Activated CD4-positive, CD25-positive, alpha-beta regulatory T cell (primary cell): ENCODE measurements at places on chromosomes 6 and 20.

GRCh38 chr6:14542670-14543366, 425.2 kb downstream of the CD83 start:
- DNase-seq, result peak; percentile 2

- no peak for DNase-seq
Measured at GRCh38 chr6:106275692-106276091, 49.9 kb downstream of the ATG5 start.

GRCh38 chr20:50022676-50023075, 39.9 kb downstream of the SNAI1 start:
- no peak for DNase-seq

DNA sequence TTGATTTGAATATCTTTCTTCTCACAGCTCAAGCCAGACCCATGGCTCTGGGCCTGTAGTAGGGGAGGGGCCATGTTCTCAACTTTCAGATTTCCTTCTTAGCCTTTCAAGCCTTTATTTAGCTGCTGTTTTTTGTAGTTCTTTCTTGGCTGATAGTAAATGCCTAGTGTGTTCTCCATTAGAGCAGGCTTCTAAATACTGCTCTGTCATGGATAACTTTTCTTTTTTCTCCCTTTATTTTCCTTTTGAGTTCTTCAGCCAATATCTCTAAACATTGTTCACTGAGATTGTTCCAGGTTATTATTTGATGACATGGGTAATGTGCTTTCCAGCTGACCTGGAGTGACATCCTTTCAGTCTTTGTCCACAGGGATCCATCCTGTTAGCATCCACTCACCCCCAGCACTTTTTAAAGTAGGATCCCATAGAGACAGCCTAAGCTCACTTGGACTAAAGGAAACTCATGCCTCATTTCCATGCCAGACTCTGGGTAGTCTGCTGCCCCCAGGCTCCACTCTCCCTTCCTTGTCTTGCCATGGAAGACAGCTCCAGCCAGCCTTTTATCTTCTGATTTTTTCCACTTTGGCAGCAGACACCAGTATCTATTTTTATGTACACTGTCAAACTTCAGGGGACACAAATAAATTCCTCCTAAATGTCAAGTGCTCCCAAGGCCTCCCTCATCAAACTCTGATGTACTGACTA, 645.6 kb downstream of the RNF144B start:
- no peak for DNase-seq

DNA sequence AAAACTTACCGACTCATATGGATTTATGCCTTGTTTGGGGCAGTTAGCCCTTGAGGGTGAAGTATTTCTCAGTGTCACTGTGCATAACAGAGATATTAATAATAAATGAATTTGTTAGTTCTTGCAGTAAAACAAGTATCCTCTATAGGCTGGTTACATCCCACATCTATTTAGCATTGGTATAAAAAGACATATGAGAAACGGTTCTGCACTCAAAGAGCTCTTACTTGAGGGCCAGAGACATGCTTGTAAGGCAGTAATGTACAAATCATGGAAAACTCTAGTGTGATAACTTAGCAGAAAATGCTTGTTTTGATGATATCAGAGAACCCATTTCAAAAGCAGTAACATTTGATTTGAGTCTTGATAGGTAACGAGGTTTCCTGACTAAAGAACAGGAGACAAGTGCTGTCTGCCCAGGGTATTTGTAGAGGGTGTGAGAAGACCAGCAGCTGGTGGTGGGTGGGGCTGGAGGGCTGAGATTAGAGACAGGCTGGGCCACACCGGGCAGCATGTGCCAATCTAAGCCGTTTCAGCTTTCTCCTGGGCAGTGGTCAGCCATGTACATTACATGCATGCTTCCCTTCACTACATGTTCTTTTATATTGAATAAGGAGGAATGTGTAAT, 46.3 kb downstream of the TULP4 start:
- no peak for DNase-seq

DNA sequence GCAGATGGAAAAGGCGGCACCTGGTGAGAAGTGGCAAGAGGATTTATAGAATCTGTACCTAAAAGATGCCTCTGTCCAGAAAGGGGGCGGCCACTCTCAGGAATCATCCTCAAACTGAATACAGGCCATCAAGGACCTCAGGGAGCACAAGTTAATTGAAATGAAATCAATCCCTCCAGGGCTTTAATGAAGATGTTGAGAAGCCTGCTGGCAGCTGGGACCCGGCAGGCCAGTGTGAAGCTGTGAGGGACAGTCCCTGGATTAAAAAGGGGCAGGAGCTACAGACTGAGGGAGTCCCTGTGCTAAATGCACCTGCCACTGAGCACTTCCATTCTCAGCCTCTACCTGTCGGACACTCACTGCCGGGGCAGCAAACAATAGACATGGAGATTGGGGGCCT, 107.7 kb upstream of the GGTLC1 start:
- no peak for DNase-seq

GRCh38 chr20:14525426-14525825, 188.0 kb upstream of the FLRT3 start:
- DNase-seq, result no peak

GRCh38 chr6:78867370-78868040, at the start of gene IRAK1BP1:
IRAK1BP1 (plus strand) TSS chr6:78867551; CDS start chr6:78867577, 26 bp downstream.
- peak; percentile 56 for DNase-seq

DNA sequence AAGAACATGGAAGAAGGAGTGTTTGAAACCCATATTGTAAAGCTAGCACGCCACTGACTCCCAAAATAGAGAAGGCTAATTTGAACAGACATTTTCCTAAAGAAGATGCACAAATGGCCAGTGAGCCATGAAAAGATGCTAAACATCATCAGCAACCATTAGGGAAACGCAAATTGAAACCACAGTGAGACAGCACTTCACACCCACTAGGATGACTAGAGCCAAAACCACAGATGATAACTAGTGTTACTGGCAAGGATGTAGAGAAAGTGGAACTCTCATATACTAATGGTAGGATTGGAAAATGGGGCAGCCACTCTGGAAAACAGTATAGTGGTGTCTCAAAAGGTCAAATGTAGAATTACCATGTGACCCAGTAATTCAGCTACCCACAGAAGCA, 58.2 kb downstream of the BMP7 start:
- no peak for DNase-seq

GRCh38 chr6:87698547-87699006, 3.5 kb downstream of the AKIRIN2 start:
- no peak for DNase-seq

GRCh38 chr6:156175971-156176421, 601.2 kb upstream of the ARID1B start:
- no peak for DNase-seq

DNA sequence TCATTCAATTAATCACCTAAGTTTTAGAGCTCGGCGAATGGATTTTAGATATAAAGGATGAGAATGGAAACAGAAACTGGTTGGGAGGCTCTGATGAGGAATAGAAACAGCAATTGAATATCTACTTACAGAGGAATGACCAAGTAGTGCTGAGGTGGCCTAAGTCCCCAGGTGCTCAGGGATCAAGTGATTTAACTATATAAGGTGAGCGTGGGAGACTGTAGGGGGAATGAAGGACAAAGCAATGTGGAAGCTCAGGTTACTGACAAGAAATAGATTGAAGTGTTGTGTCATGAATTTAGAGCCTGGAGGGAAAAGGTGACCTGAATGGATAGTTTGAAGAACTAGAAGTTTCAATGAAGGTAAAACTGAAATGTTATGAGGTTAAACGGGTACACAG, 495.4 kb upstream of the SOX4 start:
- no peak for DNase-seq

- no peak for DNase-seq
Measured at GRCh38 chr6:63572747-63573075, 431 bp downstream of the LOC128125822 start.

DNA sequence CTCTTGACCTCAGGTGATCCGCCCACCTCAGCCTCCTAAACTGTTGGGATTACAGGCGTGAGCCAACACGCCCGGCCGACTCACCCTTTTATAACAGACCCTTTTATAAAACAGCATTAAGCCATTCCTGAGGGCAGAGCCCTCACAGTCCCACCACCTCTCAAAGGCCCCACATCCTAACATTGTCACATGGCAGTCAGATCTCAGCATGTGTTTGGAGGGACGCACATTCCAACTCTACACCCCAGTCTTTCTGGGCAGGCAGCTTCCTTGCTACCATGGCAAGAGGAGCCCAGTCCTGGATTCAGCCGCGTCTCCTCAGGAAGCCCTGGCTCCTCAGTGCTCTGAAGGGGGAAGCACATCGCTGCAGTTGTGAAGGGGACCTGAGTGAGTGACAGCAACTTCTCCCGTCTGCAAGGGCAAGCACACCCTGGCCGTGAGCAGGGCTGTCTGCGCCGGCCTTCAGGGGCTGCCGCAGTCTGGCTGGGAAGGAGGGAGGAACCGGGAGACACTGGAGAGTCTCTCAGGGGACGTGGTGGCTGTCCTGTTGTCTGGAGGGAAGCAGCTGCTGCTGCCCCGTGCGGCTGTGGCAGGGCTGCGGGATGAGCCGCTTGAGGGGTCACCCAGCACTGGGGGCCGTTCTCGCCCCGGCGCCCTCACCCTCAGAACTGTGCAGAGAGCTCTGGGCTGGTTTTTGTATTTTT, 15.9 kb downstream of the OSBPL2 start:
- no peak for DNase-seq

GRCh38 chr20:44115762-44116644, 71.0 kb downstream of the JPH2 start:
- DNase-seq, result no peak

GRCh38 chr20:32804817-32805216, 14.9 kb upstream of the MAPRE1 start:
- DNase-seq, result no peak

DNA sequence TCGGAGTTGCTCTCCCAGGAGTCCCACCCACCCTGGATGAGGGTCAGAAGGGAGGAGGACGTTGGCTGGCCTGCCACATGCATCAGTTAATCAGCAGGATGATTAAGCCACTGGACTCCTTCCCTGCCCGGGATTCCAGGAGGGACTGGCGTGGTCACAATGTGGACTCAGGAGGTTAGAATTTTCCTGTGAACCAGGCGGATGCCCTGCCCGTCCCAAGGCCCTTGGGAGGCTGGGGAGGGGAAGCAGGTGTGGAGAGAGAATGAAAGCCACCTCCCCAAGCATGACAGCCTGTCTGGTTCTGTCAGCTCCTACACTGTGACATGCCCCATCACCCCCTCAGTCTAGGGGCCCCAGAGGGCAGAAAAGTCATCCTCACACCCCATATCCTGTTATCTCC, 11.6 kb upstream of the ITPR3 start:
- no peak for DNase-seq

DNA sequence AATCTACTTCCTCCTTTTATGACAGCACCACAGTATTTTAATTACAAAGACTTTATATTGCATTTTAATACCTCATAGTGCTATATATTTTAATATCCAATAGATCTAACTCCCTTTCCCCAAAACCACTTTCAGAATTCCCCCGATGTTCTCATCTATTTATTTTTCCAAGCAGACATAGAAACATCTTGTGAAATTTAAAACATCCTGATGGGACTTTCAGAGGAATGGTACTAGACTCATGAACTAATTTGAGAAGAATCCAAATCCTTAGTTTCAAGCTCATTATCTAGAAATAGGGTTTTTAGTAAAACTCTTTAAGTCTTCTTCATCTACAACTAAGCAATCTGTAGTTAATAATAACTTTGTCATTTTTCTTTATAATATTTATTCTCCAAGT, 97.0 kb downstream of the TRERF1 start:
- DNase-seq, result no peak

- DNase-seq, result no peak
Measured at GRCh38 chr6:153001767-153002612, 519 bp downstream of the MTRF1L start.

DNA sequence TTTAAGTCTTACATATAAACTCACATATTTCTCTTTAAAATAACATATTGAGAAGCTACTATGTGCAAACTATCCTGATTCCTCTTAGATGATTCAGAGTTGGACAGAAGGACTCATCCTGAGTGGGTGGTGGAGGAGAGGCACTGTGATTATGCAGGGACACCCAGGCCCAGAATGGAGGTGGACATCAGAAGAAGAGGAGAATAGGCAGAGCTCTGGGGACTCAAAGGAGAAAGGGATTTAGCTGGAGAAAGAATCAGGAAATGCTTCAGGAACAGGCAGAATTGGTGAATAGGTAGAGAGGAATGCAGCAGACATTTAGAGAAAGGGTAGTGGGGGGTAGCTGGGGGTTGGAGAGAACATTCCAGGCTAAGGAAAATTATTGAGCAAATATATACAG, 17.4 kb downstream of the RCAN2 start:
- no peak for DNase-seq

- no peak for DNase-seq
Measured at GRCh38 chr20:49657118-49657901, 56.4 kb downstream of the B4GALT5 start.

- DNase-seq, result no peak
Measured at GRCh38 chr20:47780720-47781389, 4.4 kb downstream of the SULF2 start.

DNA sequence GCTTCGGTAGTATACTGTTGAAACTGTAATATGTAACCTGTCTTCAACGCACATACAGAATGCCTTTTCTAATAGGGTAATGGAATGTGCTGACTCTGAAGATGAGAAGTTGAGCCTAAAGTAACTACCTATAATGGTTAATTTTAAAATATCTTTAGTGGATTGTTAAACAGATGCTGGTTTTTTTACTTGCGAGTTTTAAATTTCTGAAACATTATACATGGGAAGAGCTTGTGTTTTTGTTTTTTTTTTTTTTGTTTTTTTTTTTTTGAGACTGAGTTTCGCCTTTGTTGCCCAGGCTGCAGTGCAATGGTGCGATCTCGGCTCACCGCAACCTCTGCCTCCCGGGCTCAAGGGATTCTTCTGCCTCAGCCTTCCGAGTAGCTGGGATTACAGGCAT, 166.9 kb downstream of the JARID2 start:
- no peak for DNase-seq

DNA sequence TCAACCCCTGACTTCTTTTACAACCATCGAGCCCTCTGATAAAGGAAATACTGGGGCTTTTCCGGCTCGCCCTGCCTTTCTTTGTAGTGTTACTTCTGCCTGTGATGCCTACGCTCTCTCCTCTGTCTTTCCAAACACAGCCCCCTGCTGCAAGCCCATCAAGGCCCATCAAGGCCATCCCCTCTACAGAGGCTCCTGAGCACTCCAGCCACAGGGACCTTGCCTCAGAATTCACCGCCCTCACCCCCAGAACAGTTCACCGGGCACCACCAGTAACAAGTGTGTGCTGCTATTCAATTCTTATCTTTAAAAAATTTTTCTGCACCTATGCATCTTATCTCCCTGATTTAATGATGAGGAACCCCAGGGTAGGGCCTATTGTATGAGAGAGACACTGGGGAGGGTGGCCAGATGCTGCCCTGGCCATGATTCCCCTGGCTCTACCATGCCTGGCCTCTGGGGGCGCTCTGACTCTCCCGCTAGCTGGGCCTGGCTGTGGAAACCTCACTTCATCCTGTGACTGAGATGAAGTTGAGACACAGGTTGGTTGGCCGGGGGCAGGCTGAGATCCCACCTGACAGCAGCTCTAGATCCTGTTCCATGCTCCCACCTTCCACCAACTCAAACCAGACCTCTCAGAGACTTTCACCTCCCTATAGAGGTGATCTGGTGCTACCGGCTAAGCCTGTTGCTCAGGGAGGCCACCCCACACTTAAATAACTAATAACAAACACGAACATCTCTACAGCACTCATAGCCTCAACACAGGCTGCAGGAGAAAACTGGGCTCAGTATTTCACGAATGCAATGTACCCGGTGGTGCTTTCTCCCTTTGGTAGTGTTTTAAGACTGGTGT, 19.2 kb upstream of the GLP1R start:
- DNase-seq, result peak; percentile 17
